ENCODE measurements at places on chromosomes 3 and 15. TPM values are rescaled to one million over a fixed set of nuclear protein-coding genes. Genes with fewer than 3 reads are reported as not detected.
A peak's percentile ranks its signal among the peaks of the same experiment; 100 is the strongest.

ISLR gene
- total RNA-seq, result 11.5 TPM

IL5RA gene
- total RNA-seq, result not detected

SLC6A1 gene
- total RNA-seq, result 13.0 TPM

HYAL1 gene
- 19.5 TPM for total RNA-seq

ITIH4 gene
- 2.1 TPM for total RNA-seq

USP50 gene
- total RNA-seq, result 1.3 TPM

UBA3 gene
- 46.0 TPM for total RNA-seq

SLC2A2 gene
- total RNA-seq, result not detected

TTBK2 gene
- 13.9 TPM for total RNA-seq

HESX1 gene
- 0.89 TPM for total RNA-seq

CPNE4 gene
- 1.1 TPM for total RNA-seq

TUSC2 gene
- 21.7 TPM for total RNA-seq

KLHL6 gene
- 0.55 TPM for total RNA-seq

GRCh38 chr3:108175352-108175751 lies 46.9 kb downstream of the IFT57 start:
- no peak overlapping the region for H3K4me3 ChIP-seq
- no peaks in the 10 kb centered on the region for H3K27me3 ChIP-seq
- H3K36me3 ChIP-seq, result no peaks in the 10 kb centered on the region
- no peaks in the 10 kb centered on the region for H3K4me1 ChIP-seq

DNA sequence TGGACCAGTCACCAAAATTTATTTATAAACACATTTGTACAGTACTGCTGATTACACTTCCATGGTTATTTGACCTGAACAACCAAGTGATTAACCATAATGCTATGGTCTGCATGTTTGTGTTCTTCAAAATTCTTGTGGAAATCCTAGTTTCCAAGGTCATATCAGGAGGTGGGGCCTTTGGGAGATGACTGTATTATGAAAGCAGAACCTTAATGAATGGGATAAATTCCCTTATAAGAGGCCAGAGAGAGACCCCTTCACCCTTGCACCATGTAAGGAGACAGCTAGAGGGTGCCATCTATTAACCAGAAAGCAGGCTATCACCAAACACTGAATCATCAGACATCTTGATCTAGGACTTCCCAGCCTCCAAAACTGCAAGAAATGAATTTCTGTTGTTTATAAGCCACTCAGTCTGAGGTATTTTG lies 1.9 kb downstream of the SCAPER start:
- H3K36me3 ChIP-seq, result no peaks in the 10 kb centered on the region
- no peaks in the 10 kb centered on the region for H3K27me3 ChIP-seq
- H3K27ac ChIP-seq, result no peak overlapping the region
- H3K4me1 ChIP-seq, result peaks cover 28% of the 10 kb centered on the region

GRCh38 chr3:24182756-24183155 lies 237.7 kb downstream of the NR1D2 start:
- no peaks in the 10 kb centered on the region for H3K36me3 ChIP-seq
- no peaks in the 10 kb centered on the region for H3K4me1 ChIP-seq
- H3K27me3 ChIP-seq, result no peaks in the 10 kb centered on the region

- DNase-seq, result no peak
- no peak overlapping the region for H3K27ac ChIP-seq
- no peaks in the 10 kb centered on the region for H3K36me3 ChIP-seq
- peaks cover 6% of the 10 kb centered on the region for H3K4me1 ChIP-seq
Observed at GRCh38 chr3:111747490-111747889, 111.6 kb upstream of the PHLDB2 start.

DNA sequence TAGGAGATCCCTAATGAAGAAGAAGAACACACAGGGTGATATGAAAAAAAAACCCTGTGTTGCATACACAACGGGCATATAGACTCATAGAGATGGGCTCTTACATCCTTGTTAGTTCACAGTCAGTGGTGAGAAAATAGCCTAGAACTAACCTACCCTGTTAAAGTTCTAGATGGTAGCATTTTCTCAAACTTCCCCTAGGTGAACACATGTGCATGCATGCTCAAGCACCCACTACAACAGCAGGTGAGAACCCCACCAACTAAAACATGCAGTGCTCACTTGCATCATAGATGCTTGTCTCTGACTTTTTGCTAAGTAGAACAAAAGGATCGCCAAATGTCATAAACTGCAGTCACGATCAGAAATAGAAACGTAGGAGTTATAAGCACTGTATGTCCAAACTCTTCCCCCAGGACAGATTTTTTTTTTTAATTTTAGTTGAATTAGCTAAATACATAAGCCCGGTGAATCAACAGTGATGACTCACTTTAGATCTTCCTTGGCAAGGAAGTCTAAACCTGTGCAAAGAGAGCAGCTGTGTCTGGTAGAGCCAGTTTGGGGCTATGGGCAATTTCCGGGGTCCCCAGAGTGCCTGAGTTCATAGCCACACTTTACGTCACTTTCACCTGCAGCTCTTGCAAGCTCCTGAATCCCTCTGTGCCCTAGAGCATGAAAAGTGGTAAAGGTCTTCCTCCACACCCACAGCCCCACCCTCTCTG lies 96.2 kb upstream of the SEMA6D start:
- no peak for DNase-seq
- H3K36me3 ChIP-seq, result no peaks in the 10 kb centered on the region
- H3K4me1 ChIP-seq, result no peaks in the 10 kb centered on the region
- no peak overlapping the region for H3K4me3 ChIP-seq
- H3K27ac ChIP-seq, result no peak overlapping the region

- peak overlapping the region; percentile 71 for H3K4me3 ChIP-seq
- H3K27ac ChIP-seq, result peak overlapping the region; percentile 90
- no peak for DNase-seq
- peaks cover 11% of the 10 kb centered on the region for H3K4me1 ChIP-seq
- peaks cover 24% of the 10 kb centered on the region for H3K27me3 ChIP-seq
Observed at GRCh38 chr15:96344060-96344705, 13.7 kb downstream of the NR2F2 start.

DNA sequence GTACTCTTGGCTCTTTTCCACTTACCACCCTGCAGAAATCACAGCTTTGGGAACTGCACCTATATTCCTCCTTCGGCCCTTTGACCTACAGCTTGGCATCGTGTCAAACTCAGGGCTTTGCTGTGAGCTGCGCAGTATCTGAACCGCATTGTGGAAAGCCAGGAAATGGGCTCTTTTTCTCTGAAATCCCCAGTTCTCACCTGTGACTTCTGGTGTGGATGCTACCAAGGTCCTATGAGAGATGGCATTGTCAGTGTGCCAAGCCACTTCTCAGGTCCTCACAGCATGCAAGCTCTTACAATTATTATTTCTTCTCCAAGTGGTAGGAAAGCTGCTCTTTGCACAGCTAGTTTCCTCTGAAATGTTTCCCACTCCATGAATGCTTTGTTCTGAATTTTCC lies 450.6 kb upstream of the TBL1XR1 start:
- H3K4me3 ChIP-seq, result no peak overlapping the region
- no peaks in the 10 kb centered on the region for H3K36me3 ChIP-seq
- no peak for DNase-seq
- no peak overlapping the region for H3K27ac ChIP-seq
- no peaks in the 10 kb centered on the region for H3K4me1 ChIP-seq
- H3K27me3 ChIP-seq, result no peaks in the 10 kb centered on the region

DNA sequence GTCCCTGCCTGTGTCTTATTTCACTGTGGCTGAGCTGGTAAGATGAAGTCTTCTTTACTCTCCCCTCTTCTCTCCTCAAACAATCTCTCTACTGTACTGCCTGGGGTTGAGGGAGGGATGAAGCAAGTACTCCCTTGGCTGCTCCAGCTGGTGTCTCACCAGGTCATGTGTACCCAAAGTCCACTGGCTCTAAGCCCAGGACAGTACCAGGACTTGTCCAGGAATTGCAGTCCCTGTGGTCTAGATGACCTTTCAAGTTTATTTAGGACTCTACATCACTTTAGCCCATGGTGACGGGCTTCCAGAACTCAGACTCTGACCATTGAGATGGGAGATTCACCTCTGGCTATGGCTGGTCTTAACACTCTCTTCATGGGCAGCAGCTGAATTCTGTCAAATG lies 17.5 kb upstream of the SLC27A2 start:
- H3K4me1 ChIP-seq, result no peaks in the 10 kb centered on the region
- DNase-seq, result no peak
- H3K27me3 ChIP-seq, result no peaks in the 10 kb centered on the region

GRCh38 chr3:16932877-16933276 lies 48.1 kb downstream of the PLCL2 start:
- no peak overlapping the region for H3K27ac ChIP-seq
- no peaks in the 10 kb centered on the region for H3K27me3 ChIP-seq
- no peak overlapping the region for H3K4me3 ChIP-seq
- H3K4me1 ChIP-seq, result peaks cover 9% of the 10 kb centered on the region

- no peak overlapping the region for H3K4me3 ChIP-seq
- no peaks in the 10 kb centered on the region for H3K36me3 ChIP-seq
- no peaks in the 10 kb centered on the region for H3K4me1 ChIP-seq
- no peak for DNase-seq
Observed at GRCh38 chr3:9581742-9582141, 28.1 kb upstream of the LHFPL4 start.

GRCh38 chr3:176159796-176160195 lies 1037.5 kb downstream of the TBL1XR1 start:
- H3K27ac ChIP-seq, result no peak overlapping the region
- H3K36me3 ChIP-seq, result no peaks in the 10 kb centered on the region
- no peak for DNase-seq
- no peak overlapping the region for H3K4me3 ChIP-seq
- H3K4me1 ChIP-seq, result no peaks in the 10 kb centered on the region
- no peaks in the 10 kb centered on the region for H3K27me3 ChIP-seq

GRCh38 chr3:31546725-31547124 lies 14.0 kb downstream of the STT3B start:
- H3K4me3 ChIP-seq, result no peak overlapping the region
- H3K27ac ChIP-seq, result no peak overlapping the region
- no peak for DNase-seq
- H3K36me3 ChIP-seq, result no peaks in the 10 kb centered on the region

GRCh38 chr3:48012659-48013058 lies 3.6 kb downstream of the MAP4 start:
- no peaks in the 10 kb centered on the region for H3K27me3 ChIP-seq
- DNase-seq, result no peak
- H3K4me3 ChIP-seq, result no peak overlapping the region
- H3K36me3 ChIP-seq, result no peaks in the 10 kb centered on the region
- H3K27ac ChIP-seq, result no peak overlapping the region
- peaks cover 39% of the 10 kb centered on the region for H3K4me1 ChIP-seq

DNA sequence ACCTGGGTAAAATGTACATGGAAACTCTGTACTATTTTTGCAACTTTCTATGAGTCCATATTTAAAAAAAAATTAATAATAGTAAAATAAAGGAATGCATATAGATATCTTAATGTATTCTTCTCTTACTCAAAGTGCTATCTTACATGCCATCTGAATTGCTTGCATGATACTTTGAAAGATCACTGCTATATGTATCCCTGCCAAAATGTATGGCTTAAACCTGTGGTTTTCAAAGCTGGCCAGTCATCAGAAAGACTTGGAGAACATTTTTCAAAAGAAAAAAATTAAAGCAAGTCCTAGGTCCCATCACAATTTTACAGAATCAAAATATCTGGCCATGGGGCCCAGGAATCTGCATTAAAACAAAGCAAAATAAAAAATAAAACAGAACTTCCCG lies 262.1 kb downstream of the LPP start:
- no peak overlapping the region for H3K4me3 ChIP-seq
- H3K4me1 ChIP-seq, result peaks cover 3% of the 10 kb centered on the region
- no peaks in the 10 kb centered on the region for H3K27me3 ChIP-seq
- no peak overlapping the region for H3K27ac ChIP-seq

GRCh38 chr3:30750967-30751366 lies 143.5 kb downstream of the GADL1 start:
- no peak overlapping the region for H3K27ac ChIP-seq
- no peaks in the 10 kb centered on the region for H3K36me3 ChIP-seq
- H3K4me1 ChIP-seq, result peaks cover 22% of the 10 kb centered on the region
- H3K27me3 ChIP-seq, result no peaks in the 10 kb centered on the region

DNA sequence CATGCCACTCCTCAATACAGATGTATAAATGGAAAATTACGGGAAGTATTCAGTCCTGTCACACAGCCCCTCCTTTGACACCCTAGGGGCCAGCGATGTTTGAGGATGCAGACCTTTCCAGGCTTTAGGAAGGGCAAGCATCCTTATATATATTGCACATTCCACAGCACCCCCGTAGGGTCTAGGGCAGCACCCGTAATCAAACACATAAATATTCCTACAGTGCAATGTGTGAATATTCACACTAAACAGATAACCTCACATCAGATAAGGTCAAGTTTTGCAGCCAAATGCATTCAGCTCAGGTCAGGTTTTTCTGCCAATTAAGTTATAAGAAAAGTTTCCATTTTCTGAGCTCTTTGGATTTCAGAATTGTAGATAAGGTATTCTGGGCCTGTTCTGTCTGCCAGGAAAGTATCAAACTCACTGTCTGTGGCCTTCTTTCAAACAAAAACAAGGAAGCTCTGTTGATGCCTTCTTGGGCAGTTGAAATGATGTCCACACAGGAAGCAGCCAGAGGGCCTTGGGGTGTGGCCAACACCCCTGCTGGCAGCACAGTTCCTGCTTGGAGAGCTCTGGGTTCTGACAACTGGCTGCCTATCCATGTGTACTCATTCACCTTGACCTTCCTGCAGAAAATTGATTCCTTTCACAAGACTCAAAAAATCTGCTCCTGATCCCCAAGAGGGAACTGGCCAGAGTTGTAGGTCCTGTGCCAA lies 427.0 kb downstream of the NTRK3 start:
- no peak overlapping the region for H3K27ac ChIP-seq
- no peaks in the 10 kb centered on the region for H3K27me3 ChIP-seq
- no peak for DNase-seq
- H3K4me3 ChIP-seq, result no peak overlapping the region

DNA sequence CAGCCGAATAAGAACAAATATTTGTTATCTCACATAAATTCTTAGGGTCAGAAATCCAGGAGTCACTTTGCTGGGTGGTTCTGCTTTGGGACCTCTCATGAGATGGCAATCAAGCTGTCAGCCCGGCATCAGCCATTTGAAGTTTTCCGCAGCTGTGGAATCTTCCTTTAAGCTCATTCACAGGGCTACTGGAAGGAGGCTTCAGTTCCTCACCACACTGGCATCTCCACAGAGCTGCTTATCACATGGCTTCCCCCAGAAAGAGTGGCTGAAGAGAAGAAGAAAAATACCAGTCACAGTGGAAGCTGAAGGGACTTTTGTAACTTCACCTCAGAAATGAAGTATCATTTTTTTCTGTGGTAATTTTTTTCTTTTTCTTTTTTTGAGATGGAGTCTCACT lies 267.7 kb downstream of the CHL1 start:
- H3K4me1 ChIP-seq, result no peaks in the 10 kb centered on the region
- H3K27ac ChIP-seq, result no peak overlapping the region
- no peaks in the 10 kb centered on the region for H3K27me3 ChIP-seq
- DNase-seq, result no peak
- H3K36me3 ChIP-seq, result no peaks in the 10 kb centered on the region

DNA sequence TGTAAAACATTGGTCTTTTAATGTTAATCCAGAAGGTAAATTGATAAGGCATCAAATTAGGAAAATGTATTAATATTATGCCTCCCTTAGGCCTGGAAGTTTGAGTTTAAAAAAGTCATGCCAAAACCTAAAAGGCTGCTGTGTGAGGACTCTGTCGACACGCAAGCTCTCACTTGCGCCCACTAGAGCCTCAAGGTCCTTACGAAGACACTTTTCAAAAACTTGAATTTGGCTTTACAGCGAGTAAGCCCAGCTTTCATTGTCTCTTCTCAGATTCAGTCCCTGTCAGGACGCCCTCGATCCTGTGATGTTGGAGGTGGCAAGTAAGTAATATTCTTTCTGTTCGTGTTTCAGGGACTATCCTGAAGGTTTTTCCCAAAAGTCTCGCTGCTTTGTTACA lies 89.7 kb downstream of the CRTC3 start:
- H3K4me3 ChIP-seq, result no peak overlapping the region
- peaks cover 2% of the 10 kb centered on the region for H3K4me1 ChIP-seq
- no peak overlapping the region for H3K27ac ChIP-seq
- H3K36me3 ChIP-seq, result peaks cover 74% of the 10 kb centered on the region
- no peaks in the 10 kb centered on the region for H3K27me3 ChIP-seq
- DNase-seq, result peak; percentile 3

Data from suprapubic skin (tissue), 4 donors.